Endothelial cell of coronary artery (primary cell): ENCODE measurements at places on chromosomes 13 and 19. TPM values are rescaled to one million over a fixed set of nuclear protein-coding genes. Genes with fewer than 3 reads are reported as not detected.

Gene ZNF175
- 4.2 and 8.6 TPM in 2 replicates for total RNA-seq

Gene FAM98C
- 6.0 and 6.1 TPM in 2 replicates for total RNA-seq

Gene ZNF442
- 0.81 and 1.8 TPM in 2 replicates for total RNA-seq

Gene POU4F1
- total RNA-seq = 0.56 and 1.5 TPM in 2 replicates

Gene ACTMAP
- total RNA-seq = 0.36 and 1.0 TPM in 2 replicates

Gene WTIP
- total RNA-seq = 37.2 and 43.2 TPM in 2 replicates

Gene FXYD3
- not detected in 2 replicates for total RNA-seq

Gene LMTK3
- under 0.01 and 0.28 TPM in 2 replicates for total RNA-seq

Gene C5AR2
- 0.09 and 0.28 TPM in 2 replicates for total RNA-seq

Gene NOVA2
- total RNA-seq = 4.7 and 6.0 TPM in 2 replicates
